COR-L47 (cell line): ENCODE measurements at places on chromosomes 5 and 9.
A peak's percentile ranks its signal among the peaks of the same experiment; 100 is the strongest.

GRCh38 chr9:127837346-127837745, 17.1 kb downstream of the ENG start:
- no peak for DNase-seq

- no peak for DNase-seq
Observed at GRCh38 chr5:107370396-107370968, 300.3 kb downstream of the EFNA5 start.

DNA sequence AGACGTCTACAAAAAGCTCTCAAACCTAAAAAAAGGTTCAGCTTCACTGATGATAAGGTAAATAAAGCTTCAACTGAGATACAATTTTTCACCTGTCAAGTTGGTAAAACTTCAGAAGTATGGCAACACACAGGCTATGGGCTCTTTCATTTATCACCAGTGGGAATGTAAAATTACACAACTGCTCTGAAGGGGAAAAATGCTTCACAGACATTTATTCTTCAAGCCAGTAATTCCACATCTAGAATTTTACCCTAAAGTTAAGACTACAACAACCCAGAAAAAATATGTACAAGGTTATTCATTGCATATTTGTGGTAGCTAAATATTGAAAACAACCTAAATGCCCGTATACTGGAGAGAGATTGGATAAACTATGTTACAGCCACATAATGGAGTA, 48.1 kb upstream of the NREP start:
- no peak for DNase-seq

GRCh38 chr5:122967085-122967484, 69.4 kb downstream of the PPIC start:
- DNase-seq: no peak

DNA sequence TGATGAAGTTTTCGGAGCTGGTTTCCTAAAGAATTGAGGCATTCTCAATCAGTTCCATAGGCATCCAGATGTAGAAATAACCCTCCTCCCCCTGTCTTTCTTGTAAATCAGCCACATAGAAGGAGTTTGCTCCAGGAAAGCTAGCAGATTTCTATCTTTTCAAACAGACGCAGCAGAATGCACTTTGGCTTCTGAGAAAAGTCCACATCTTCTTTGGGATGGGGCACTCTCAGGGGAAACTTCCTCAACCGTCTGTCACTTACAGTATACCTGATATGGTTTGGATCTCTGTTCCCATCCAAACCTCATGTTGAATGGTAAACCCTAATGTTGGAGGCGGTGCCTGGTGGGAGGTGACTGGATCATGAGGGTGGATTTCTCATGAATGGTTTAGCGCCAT, 94.1 kb downstream of the SNCAIP start:
- DNase-seq: no peak

DNA sequence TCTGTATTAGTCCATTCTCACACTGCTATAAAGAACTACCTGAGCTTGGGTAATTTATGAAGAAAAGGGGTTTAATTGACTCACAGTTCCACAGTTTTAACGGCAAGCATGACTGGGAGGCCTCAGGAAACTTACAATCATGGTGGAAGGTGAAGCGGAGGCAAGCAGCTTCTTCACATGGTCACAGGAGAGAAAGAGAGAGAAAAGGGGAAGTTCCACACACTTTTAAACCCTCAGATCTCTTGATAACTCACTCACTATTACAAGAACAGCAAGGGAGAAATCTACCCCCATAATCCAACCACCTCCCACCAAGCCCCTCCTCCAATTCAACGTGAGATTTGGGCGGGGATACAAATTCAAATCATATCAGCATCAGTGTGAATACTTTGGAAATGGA, 133.4 kb upstream of the SLC30A5 start:
- DNase-seq: no peak

GRCh38 chr5:136642976-136643375, 277.6 kb upstream of the TRPC7 start:
- DNase-seq: no peak

- DNase-seq: peak; percentile 28
Observed at GRCh38 chr5:79857714-79858409, 133.2 kb downstream of the MTX3 start.

- DNase-seq: no peak
Observed at GRCh38 chr5:79754865-79755555, 65.4 kb downstream of the CMYA5 start.

- DNase-seq: no peak
Observed at GRCh38 chr9:85142968-85143367, 473.4 kb downstream of the NTRK2 start.

GRCh38 chr9:91416096-91416712, 7.4 kb downstream of the NFIL3 start:
- DNase-seq: no peak

DNA sequence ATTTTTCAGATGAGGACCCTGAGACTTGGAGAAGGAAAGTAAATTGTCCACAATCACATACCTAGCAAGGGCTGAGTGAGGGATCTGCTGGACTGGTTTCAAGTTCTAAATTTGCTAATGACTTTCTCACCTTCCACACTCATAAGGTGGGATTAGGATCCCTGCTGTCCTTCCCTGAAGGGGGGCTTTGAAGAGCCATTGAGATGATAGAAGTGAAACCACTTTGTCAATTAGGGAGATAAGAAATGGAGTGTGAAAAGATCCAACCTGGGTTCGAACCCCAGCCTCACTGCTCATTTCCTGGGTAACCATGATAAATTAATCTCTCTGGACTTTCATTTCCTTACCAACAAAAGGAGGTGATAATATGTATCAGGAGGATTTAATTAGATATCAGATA, 32.7 kb upstream of the FOXE1 start:
- no peak for DNase-seq

- no peak for DNase-seq
Observed at GRCh38 chr9:82957529-82958379, 105.2 kb downstream of the RASEF start.

DNA sequence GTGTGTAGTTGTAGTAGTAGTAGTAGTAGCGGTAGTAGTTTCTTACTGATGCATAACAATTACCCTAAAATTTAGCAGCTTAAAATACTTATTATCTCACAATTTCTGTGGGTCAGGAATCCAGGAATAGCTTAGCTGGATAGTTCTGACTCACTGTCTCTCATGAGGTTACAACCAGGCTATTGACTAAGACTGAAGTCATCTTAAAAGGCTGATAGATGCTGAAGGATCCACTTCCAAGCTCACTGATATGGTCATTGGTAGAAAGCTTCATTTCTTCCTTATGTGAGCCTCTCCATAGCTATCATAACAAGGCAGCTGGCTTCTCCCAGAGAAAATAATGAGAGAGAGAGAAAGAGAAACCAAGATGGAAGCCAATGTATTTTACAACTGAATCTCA, 147.5 kb upstream of the FBXL17 start:
- no peak for DNase-seq

GRCh38 chr9:13144166-13144775, 135.2 kb downstream of the MPDZ start:
- no peak for DNase-seq

GRCh38 chr5:132539716-132540115, 3.6 kb downstream of the IL5 start:
- no peak for DNase-seq

- DNase-seq: no peak
Observed at GRCh38 chr5:2708132-2708531, 43.3 kb downstream of the IRX2 start.

DNA sequence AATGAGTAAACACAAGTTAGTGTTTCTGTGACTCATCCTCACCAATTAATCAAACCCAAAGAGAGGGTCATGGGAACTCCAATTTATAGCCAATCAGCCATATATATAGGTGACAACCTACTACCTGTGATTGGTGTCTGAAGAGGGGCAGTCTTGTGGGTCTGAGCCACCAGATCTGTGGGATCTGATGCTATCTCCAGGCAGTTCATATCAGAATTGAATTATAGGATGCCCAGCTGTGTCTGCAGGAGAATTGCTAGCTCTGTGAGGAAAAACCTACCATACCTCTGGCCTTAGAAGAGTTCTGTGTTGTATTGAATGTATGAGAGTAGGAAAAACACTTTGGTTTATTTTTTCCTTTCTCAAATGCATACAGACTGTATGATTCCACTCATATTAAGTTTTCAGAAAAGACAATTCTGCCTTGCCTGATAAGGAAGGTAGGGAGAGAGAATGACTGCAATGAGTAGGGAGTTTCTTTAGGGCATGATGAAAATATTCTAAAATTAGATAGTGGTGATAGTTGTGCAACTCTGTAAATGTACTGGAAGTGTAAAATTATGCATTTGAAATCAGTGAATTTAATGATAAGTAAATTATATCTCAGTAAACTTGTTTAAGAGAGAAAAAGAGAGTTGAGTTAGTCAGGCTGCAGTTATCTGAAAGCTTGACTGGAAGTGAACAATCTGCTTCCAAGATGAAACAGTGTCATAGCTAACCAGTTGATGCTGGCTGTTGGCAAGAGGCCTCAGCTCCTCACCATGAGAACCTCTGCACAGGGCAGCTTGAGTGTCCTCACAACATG, 274.9 kb downstream of the AUH start:
- DNase-seq: no peak

GRCh38 chr5:80078921-80079320, 43.8 kb downstream of the THBS4 start:
- DNase-seq: no peak

- peak; percentile 66 for DNase-seq
Observed at GRCh38 chr9:70924895-70925547, 196.4 kb downstream of the TRPM3 start.

DNA sequence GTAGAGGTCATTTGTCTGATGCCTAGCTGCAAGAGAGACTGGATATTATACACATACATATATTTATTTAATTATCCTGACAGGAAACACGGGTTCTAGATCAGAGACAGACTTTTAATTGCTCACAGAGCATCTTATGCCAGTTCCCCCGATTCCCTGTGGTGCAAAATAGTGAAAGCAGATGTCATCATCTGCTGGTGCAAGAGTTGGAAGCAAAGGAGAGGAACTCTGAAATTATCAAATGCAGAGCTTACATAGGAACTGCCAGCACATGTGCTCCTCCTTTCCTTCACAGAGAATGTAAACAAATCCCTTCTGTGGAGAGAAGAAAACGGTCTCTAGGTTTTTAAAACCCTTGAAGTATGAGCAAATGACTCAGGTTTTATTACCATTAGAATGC, 69.3 kb downstream of the DTWD2 start:
- DNase-seq: no peak

GRCh38 chr9:13033959-13034693, 245.4 kb downstream of the MPDZ start:
- DNase-seq: peak; percentile 78

GRCh38 chr5:135356522-135357318, 42.3 kb downstream of the MACROH2A1 start:
- no peak for DNase-seq

- no peak for DNase-seq
Observed at GRCh38 chr5:112546946-112547592, 128.0 kb upstream of the EPB41L4A start.

DNA sequence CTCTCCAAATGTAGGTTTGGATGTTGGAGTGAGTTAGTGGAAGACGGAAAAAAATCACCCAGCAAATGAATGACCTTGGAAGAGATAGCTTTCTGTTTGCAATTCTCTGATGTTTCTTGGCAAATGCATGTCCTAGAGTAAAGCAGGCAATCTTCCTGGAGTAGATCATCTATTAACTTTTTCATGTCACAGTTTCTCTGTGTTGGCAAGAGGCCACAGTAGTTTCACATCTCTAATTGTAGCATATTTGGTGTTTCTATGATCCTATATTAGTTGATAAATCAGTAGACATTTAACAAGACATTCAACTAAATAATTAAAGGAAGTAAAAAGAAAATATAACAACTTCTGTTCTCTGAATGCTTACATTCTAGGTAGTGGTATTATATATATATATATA, 138.2 kb upstream of the MINAR2 start:
- no peak for DNase-seq

GRCh38 chr5:59136549-59136948, 553.7 kb downstream of the RAB3C start:
- DNase-seq: no peak

DNA sequence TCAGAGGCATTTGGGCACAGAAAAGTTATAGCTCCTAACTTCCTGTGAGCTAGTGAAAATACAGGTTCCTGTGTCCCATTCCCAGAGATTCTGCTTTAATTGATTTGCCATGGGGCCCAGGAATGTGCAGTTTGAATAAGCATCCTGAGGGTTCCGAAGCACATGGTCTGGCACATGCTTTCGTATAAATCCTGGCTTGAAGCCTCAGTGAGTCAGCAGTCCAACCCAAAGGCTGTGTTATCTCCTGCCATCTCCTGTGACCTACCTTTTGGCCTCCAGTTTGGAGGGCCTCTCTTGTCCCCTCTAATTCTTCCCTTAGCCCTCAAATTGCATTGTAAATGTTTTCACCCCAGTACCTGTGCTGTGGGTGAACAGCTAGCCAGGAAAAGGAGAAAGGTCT, 183.8 kb downstream of the NR3C1 start:
- no peak for DNase-seq

DNA sequence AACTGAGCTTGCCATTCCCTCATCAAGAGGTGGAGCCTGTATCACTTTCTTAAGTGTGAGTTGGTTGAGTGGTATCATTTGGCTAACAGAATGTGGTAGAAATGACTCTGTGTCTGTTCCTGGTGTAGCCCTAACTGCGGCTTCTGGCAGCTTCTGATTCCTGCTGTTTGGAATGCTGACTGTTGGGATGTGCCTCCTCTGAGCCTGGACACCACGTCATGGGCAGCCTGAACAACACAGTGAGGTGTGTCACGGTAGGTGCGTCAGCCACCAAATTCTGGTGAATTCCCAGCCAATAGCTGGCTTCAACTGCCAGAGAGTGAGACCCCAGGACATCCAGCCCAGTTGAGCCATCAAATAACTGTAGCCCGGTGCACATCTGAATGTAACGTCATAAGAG, 6.1 kb upstream of the C9orf152 start:
- DNase-seq: no peak

DNA sequence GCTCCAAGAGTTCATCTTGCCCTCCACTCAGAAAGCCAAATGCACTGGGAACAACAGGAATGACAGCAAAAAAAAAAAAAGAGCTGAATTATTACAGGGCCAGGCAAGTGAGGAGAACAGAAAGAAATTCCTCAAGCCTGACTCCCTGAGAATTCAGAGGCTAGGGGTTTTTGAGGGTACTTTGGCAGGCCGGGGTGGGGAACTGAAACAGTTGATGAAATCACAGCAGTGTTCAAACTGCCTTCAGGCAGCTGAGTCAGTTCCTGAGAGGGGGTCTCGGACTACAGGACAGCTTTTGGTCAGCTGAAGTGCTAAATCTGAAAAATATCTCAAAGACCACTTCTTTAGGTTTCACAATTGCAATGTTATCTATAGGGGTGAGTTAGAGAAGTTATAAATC, 419.4 kb downstream of the SEMA5A start:
- no peak for DNase-seq

DNA sequence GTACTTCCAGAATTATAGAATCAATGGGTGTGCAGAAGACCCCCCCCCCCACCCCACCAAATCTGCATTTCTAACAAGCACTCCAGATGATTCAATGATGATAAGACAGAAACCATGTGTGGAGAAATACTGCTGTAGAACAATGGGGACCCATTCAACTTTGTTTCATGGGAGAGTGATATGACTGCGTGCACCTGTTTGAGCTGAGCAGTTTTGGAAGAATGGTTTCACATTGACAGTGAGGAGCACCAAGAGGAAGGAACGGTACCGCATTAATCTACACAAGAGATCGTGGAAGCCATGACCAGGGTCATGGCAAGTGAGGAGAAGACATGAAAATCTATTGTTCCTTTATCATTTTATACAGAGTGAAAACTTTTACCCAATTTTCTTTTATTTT, 202.7 kb downstream of the CD180 start:
- no peak for DNase-seq

GRCh38 chr9:102474357-102474756, 520.8 kb upstream of the CYLC2 start:
- DNase-seq: no peak
